Ovary (tissue), 10 donors: ENCODE measurements at places on chromosomes 6 and 20. TPM values are rescaled to one million over a fixed set of nuclear protein-coding genes. Genes with fewer than 3 reads are reported as not detected.

The HSP90AB1 gene
- 820 TPM for total RNA-seq

The PAK5 gene
- total RNA-seq, result 0.46 TPM

- peak overlapping the region; percentile 94 for H3K27ac ChIP-seq
- no peaks in the 10 kb centered on the region for H3K4me1 ChIP-seq
- no peaks in the 10 kb centered on the region for H3K27me3 ChIP-seq
- DNase-seq, result peak; percentile 63
Measured at GRCh38 chr6:90610751-90611542, 24.1 kb upstream of the MAP3K7 start.

The ARHGAP40 gene
- total RNA-seq, result not detected

DNA sequence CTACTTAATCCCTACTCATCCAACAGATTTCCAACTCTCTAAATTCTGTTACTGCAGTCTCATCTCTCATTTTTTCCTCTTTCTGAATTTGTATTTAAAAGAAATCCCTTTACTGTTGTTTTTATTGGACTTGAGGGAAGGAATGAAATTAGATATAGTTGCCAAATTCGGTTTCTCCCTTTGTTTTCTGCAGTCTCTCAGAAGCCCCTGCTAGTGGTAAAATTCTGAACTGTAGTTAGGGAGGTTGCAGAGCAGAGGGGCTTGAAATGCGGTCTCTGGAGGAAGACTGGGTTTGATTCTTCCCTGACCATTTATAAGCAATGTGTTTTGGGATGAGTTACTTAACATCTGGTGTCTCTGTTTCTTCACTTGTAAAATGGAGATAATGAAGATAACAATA is 106.3 kb upstream of the TBX18 start:
- H3K27ac ChIP-seq, result no peak overlapping the region
- H3K27me3 ChIP-seq, result no peaks in the 10 kb centered on the region

DNA sequence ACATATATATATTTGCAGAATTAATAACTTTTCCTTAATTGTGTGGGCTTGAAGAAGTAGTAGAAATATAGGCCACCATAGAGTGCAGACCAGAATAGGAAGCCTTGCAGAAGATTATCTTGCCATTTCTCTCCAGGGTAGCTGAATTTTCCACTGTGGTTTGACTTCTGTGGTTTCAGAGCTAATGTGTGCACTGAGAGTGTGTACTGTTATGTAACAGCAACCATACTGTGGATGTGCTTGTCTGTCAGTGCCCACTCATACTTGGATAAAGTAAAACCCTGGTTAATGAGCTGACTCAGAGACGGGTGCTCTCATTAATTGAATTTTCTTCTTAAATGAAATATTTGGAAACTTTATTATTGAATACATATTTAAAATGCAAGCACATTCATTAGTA is 57.2 kb downstream of the CEP43 start:
- no peak for DNase-seq
- no peak overlapping the region for H3K4me3 ChIP-seq
- H3K4me1 ChIP-seq, result peaks cover 2% of the 10 kb centered on the region
- H3K36me3 ChIP-seq, result no peaks in the 10 kb centered on the region
- no peak overlapping the region for H3K27ac ChIP-seq

DNA sequence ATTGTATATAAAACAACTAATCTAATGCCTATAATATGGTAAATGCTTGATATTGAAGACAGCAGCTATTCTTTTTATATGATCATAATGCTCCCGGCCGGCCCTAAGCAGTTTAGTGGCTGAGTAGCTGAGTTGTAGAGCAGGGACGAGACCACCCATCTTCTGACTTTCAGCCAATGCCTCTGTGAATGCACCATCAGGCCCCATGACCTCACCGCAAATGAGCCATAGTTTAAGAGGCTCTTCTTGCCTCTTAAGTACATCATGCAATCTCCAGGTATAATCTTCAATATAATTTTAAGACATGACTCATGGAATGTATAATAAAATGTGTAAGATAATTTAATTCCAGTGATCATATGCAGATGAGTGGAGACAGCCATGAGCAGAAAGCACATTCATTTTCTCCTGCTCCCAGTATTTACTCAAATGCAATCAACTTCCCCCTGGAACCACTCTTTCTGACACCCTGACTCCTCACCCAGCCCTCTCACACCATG is 78.9 kb upstream of the SNX9 start:
- H3K27ac ChIP-seq, result no peak overlapping the region
- no peaks in the 10 kb centered on the region for H3K36me3 ChIP-seq
- peaks cover 14% of the 10 kb centered on the region for H3K4me1 ChIP-seq
- no peak overlapping the region for H3K4me3 ChIP-seq
- no peak for DNase-seq

- no peak overlapping the region for H3K4me3 ChIP-seq
- DNase-seq, result no peak
- H3K36me3 ChIP-seq, result no peaks in the 10 kb centered on the region
- H3K27me3 ChIP-seq, result no peaks in the 10 kb centered on the region
Measured at GRCh38 chr20:45034436-45034835, 66.5 kb downstream of the KCNS1 start.

- no peak overlapping the region for H3K4me3 ChIP-seq
- no peak for DNase-seq
- no peaks in the 10 kb centered on the region for H3K36me3 ChIP-seq
- H3K27me3 ChIP-seq, result no peaks in the 10 kb centered on the region
Measured at GRCh38 chr6:5498579-5498899, 237.2 kb downstream of the FARS2 start.

The TPD52L1 gene
- 31.6 TPM for total RNA-seq

DNA sequence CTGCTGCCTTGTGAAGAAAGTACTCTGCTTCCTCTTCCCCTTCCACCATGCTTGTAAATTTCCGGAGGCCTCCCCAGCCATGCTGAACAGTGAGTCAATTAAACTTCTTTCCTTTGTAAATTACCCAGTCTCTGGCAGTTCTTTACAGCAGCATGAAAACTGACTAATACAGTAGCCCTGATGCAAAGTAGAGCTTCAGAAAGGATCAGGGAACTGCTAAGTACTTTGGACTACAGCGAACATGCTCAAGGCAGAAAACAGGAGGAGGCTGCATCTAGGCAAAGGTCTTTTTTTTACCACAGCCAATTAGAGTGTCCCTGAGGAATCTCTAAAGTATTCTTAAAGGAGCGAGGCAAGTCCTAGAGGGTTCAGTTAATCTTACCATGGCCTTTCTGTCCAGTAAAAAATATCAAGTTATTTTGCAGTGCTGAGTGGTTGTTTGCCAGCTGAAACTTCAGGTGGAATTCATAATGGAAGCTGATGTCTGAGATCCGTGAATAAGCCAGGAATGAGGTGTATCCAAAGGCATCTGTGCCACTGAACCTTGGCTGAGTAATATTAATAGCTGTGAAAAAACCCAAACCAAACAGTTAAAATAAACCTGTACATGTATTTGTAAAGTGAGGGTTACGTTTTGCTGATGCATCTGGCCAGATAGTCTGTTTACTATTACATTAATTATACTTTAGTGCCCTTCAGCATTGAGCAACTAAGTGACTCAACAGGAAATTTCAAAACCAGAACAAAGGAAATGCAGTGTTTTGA is 170.4 kb downstream of the PHF3 start:
- H3K36me3 ChIP-seq, result no peaks in the 10 kb centered on the region
- H3K4me1 ChIP-seq, result no peaks in the 10 kb centered on the region
- no peak for DNase-seq
- no peak overlapping the region for H3K4me3 ChIP-seq

DNA sequence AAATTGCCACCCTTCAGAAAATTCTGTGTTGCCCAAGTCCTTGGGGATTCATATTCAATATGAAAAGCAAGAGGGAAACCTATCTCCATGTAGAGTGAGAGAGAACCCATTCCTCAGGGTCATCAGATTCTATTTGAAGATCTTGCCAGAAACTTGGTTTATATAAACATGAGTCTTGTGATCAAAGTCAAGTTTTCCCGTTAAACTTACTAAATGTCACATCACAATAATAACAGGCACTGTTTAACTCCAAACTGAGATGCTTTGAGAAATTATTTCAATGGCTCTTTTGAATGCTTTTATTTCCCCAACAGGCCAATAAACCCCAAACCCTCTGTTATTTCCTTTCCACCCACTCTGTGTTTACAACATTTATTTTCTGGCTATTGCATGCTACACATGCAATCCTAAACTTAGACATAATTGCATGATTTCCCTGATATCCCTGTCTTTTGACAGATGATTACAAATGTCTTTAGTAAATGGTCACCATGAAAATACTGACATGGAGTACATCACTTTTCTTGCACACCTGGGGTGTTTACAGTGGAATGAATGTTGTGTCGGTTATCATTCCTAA is 31.1 kb upstream of the SSTR4 start:
- H3K27ac ChIP-seq, result no peak overlapping the region
- no peaks in the 10 kb centered on the region for H3K36me3 ChIP-seq
- H3K4me1 ChIP-seq, result no peaks in the 10 kb centered on the region
- H3K4me3 ChIP-seq, result no peak overlapping the region

The MUC21 gene
- total RNA-seq, result not detected

- no peak for DNase-seq
- no peaks in the 10 kb centered on the region for H3K36me3 ChIP-seq
- no peaks in the 10 kb centered on the region for H3K4me1 ChIP-seq
- no peak overlapping the region for H3K4me3 ChIP-seq
Measured at GRCh38 chr6:152993847-152994246, 8.7 kb downstream of the MTRF1L start.

DNA sequence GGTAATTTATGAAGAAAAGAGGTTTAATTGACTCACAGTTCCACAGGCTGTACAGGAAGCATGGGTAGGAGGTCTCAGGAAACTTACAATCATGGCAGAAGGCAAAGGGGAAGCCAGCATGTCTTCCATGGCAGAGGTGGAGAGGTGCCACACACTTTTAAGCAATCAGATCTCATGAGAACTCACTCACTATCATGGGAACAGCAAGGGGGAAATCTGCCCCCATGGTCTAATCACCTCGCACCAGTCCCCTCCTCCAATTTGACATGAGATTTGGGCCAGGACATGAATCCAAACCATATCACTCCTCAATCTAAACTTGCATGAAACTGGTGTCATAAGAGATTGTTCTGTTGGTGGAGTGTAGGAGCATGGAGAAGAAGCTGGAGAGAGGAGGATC is 51.6 kb upstream of the CCN6 start:
- no peak overlapping the region for H3K27ac ChIP-seq
- peaks cover 1% of the 10 kb centered on the region for H3K4me1 ChIP-seq
- DNase-seq, result no peak
- H3K4me3 ChIP-seq, result no peak overlapping the region

The BMP2 gene
- 2.4 TPM for total RNA-seq

DNA sequence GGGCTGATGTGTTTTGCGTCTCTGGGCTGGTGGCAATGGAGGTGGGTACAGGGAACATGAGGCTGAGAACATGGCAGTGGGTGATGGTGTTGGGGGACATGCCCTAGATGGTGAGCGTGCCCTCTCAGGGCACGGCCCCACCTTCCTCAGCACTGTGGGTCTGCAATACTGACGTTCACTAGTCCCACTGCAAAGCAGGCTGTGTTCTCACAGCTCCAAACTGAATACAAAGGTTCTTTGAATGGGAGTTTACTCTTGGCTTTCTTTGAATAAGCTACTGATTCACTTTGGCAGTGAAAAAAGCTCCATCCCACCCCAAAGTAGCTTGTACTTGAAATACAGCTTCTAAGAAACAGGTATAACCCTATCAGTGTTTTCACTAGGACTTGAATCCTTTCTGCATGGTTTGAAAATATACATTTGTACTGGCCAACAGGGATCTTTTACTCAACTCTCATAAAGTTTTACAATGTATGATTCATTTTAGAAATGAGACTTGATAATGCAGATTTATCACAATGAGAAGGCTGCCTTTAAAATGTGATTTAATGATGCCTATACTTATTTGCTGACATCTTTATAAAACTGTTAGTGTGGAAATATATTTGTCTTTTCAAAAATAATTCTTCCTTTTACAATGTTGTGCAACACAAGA is 400.7 kb downstream of the ZFAND3 start:
- no peaks in the 10 kb centered on the region for H3K27me3 ChIP-seq
- no peak for DNase-seq
- H3K36me3 ChIP-seq, result no peaks in the 10 kb centered on the region
- H3K4me3 ChIP-seq, result no peak overlapping the region
- H3K27ac ChIP-seq, result no peak overlapping the region

DNA sequence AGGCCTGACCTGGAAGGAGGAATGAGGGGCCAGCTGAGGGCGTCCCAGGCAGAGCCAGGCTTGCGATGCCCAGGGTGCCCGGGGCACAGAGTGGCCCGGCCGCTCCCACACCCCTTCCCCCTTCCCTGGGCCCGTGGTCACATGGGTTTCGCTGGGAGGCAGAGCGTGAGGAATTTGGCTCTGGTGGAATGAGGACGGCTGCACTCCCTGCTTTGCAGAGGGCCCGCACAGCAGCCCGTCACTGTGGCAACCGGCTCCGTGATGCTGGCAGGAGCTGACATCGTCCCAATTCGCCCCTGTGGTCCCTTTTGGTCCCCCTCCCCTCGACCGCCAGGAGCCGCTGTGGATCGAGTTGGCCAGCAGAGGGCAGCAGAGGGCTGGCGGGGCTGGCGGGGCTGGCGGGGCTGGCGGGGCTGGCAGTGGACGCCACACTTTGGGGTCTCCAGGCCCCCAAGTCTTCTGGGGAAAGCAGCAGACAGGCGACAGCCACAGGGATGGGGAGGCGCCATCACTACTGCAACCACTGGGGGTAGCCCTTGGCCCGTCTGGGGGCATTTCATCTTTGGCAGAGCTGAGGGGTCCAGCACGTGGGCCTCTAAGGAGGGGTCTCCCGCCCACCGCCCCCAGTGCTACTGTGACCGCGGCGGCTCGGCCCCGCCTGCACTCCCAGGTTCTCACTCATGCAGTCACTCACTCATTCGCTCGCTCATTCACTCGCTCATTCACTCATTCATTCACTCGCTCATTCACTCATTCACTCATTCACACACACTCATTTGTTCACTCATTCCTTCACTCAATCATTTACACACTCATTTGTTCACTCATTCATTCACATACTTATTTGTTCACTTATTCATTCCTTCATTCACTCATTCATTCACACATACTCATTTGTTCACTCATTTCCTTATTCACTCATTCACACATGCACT is 49.7 kb upstream of the BHLHE23 start:
- no peaks in the 10 kb centered on the region for H3K4me1 ChIP-seq
- H3K27me3 ChIP-seq, result no peaks in the 10 kb centered on the region
- H3K36me3 ChIP-seq, result no peaks in the 10 kb centered on the region
- DNase-seq, result no peak
- no peak overlapping the region for H3K4me3 ChIP-seq
- no peak overlapping the region for H3K27ac ChIP-seq

- no peak overlapping the region for H3K4me3 ChIP-seq
- H3K27ac ChIP-seq, result no peak overlapping the region
- no peaks in the 10 kb centered on the region for H3K36me3 ChIP-seq
- H3K4me1 ChIP-seq, result no peaks in the 10 kb centered on the region
- no peak for DNase-seq
- no peaks in the 10 kb centered on the region for H3K27me3 ChIP-seq
Measured at GRCh38 chr6:143087856-143088255, 27.2 kb downstream of the AIG1 start.

The IL20RA gene
- 19.3 TPM for total RNA-seq

GRCh38 chr6:51855310-51856082 is 231.9 kb downstream of the PKHD1 start:
- no peaks in the 10 kb centered on the region for H3K36me3 ChIP-seq
- no peak overlapping the region for H3K27ac ChIP-seq
- H3K27me3 ChIP-seq, result no peaks in the 10 kb centered on the region
- no peak for DNase-seq
- no peak overlapping the region for H3K4me3 ChIP-seq

The HLA-DQA1 gene
- 12.6 TPM for total RNA-seq
